ENCODE measurements at places on chromosomes 1 and 21.

DNA sequence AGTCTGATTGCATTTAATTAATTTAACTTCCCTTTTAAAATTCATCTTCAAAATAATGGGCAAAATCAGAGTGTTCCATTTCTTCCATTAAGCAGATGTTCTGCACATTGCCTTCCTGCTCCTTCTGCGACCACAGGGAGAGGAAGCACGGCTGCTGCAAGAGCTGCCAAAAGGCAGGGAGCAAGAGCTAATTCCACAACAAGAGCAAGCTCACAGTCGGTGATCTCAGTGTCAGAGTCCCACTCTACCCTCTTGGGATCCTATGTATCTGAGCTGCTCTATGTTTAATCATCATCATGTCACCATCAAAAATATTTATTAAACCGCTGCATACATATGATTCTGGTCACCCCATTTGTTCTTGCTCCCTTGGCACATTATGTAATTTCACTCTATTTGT lies 255.3 kb upstream of the CAMK1G start:
- no peak for DNase-seq

GRCh38 chr1:113390871-113391648 lies 745 bp downstream of the MAGI3 start:
- peak; percentile 43 for DNase-seq

DNA sequence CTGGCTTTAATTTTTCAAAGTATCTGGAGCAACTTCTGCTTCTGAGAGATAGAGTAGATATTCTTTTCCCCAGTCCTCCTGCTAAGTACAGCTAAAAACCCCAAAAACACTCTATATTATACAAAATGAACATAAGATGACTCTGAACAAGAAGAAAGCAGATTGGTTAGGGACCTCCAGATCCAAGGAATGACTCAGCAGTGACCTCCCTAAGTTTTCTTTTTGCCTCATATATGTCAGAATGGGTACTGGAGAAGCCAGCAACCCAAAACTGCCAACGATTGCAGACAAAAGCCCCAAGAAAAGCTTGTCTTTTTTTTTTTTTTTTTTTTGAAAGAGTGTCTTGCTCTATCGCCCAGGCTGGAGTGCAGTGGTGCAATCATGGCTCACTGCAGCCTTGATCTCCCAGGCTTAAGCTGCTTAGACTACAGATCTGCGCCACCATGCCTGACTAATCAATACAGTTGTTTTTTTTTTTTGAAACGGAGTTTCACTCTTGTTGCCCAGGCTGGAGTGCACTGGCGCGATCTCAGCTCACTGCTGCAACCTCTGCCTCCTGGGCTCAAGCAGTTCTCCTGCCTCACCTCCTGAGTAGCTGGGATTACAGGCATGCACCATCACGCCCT lies 22.7 kb downstream of the NDUFS5 start:
- no peak for DNase-seq

DNA sequence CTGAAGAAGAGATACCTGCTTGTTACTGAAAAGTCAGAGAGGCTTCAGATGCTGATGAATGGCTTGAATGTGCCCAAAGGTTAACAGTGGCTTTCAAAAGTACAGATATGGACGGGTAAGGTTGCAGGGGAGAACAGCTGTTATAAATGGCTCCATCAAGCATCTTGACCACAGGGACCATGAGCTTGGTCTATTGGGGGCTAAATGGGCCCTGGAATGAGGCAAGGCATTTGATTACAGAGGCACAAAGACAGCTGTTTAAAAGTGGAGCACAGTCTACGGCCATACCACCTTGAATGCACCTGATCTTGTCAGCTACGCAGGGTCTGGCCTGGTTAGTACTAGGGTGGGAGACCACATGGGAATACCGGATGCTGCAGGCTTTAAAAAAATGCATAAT lies 48.3 kb downstream of the C1orf198 start:
- DNase-seq, result no peak

GRCh38 chr1:110746644-110747259 lies 72.0 kb upstream of the KCNA3 start:
- peak; percentile 52 for DNase-seq

GRCh38 chr1:8629241-8630091 lies 188.0 kb downstream of the RERE start:
- DNase-seq, result no peak

GRCh38 chr1:117685936-117686806 lies 80.3 kb downstream of the TENT5C start:
- no peak for DNase-seq

- no peak for DNase-seq
Observed at GRCh38 chr1:40363721-40364120, 9.8 kb upstream of the SMAP2 start.

DNA sequence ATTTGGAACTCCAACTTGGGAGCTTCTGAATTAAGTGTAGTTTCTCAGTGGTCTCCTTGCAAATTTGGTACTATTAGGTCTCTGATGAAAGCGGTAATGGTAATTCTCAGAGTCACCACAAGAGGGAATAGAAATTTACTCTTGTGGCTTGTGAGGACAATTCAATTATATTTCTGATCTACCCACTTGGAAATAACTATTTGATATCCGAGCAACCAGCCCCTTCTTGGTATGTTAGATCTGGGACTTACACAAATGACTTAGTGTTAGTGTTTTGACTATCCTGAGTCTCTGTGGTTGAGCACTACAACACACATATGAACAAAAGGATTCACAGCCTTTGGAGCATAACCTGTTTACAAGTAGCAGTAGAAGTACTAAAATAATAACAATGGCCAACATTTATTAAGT lies 68.1 kb downstream of the RPS6KA1 start:
- DNase-seq, result no peak

GRCh38 chr21:17858747-17859146 lies 39.6 kb upstream of the C21orf91 start:
- DNase-seq, result no peak

GRCh38 chr1:4986306-4986705 lies 331.9 kb downstream of the AJAP1 start:
- no peak for DNase-seq

DNA sequence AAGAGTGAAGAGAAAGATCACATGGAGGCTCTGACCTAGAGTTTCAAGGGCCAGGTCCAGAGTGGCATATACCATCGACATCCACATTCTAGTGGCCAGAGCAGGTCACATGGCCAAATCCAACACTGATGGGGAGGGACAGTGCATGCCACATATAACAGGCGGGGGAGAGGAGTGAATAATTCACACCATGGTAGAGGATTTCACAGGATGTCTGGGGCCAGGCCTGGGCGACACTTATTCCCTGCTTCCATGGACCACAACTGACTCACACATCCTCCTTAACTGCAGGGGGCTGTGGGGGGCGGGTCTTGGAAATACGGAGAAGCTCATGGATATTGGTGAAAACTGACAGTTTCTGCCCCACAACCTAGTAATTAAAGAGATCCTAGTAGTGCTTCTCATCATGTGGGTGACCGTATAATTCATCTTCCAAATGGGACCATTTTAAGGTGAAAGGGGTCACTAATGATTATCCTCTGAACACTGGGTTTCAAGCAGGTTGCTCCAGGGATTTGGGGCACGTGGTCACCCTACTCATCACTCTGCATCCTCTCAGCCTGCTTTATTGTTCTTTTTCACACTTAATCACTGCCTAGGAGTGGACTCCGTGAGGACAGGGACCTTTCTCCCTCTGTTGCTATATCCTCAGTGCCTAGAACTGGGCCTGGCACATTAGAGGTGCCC lies 44.0 kb downstream of the IGSF21 start:
- DNase-seq, result no peak

GRCh38 chr1:198672124-198672523 lies 33.3 kb downstream of the PTPRC start:
- no peak for DNase-seq

DNA sequence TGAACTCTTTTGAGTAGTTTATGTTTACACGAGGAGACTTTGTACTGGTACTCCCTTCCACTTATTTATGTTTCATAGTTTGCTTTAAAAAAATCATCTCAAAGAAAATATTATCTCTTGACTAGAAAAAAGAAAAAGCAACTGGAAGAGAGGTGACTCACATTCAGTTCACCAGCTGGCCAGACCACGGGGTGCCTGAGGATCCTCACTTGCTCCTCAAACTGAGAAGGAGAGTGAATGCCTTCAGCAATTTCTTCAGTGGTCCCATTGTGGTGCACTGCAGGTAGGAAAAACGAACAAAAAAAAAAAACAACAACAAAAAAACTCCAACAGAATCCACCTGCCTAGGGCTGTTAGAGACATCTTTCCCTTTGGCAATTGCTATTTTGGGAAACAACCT lies 102.9 kb downstream of the PTPRC start:
- no peak for DNase-seq

- DNase-seq, result peak; percentile 1
Observed at GRCh38 chr1:65147424-65148177, 402 bp upstream of the AK4 start.

- no peak for DNase-seq
Observed at GRCh38 chr21:21464684-21465083, 466.5 kb downstream of the NCAM2 start.

DNA sequence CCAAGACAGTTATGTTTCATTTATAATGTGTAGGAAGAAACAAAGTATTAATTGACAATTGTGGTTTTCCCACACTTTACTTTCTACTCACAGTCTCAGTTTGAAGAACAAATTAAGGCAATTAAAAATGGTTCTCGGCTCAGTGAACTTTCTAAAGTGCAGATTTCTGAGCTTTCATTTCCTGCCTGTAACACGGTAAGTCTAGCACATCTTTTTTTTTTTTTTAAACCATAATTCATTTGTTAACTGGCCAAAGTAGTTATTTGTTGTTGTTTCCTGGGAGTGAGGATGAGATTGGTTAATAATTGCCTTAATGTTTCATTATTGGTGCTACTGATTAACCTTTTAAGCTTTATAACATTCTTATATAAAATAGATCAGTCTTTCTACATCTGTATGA lies 75.1 kb downstream of the VPS26C start:
- no peak for DNase-seq

DNA sequence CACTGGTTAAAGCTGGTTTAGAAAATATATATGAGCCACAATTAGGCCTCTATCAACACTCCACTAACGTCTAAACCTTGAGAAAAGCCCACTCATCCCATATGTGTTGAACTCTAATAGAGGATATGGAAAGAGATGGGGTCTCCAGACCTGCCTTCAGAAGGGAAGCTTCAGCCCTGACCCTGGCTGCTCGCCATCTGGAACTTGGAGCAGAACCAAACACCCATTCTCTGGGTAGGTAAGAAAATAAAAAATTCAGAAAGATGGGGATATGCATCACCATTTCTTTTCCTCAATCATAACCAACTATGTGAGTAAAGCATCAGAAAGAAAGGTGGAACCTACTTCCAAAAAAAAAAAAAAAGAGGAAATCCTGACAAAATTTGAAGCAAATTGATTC lies 666.2 kb downstream of the PTPRC start:
- DNase-seq, result no peak

DNA sequence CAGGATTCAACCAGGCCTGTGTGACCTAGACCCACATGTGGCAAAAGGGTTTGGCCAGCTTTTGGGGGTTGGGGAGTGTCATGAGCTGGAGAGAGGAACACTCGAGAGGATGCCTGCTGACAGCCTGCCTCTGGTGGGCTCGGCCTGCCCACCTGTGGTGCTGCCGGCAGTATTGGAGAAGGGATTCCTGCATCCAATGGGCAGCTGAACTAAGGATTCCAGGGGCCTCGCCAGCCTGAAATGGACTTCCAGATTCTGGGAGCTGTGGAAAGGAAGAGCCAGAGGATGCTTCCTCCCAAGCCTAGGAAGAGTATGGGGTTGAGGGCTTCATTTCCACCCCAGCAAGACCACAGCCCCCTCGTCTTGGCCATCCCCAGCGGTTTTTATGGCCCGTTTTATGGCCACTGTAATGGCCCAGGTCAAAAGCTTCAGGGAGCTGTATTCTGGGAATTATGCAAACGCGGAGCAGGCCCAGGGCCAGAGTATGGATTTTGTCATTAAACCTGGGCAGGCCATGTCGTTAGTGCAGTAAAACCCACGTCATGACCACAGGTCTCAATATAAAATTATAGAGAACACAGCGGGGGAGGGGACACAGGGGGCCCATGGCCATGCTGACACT lies 63.6 kb downstream of the TMEM53 start:
- no peak for DNase-seq

- DNase-seq, result no peak
Observed at GRCh38 chr21:36719614-36720013, 20.7 kb downstream of the SIM2 start.

DNA sequence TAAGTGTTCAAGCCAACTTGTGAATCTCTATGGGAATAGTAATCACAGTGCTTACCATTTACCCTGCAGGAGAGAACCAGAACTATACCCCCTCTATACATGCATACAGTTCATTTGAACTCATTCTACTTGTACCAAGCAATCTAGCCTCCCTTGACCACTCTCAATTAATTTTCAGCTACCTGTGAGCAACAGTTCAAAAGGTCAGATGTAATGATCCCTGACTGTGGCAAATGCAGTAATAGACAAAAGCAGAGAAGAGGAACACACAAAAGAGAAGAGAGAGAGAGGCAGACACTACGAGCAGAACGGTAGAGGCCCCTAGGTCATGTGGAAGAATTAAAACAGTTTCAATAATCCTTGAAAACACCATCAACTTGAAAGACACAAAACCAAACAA lies 52.8 kb downstream of the FMO4 start:
- DNase-seq, result no peak

GRCh38 chr1:160821627-160822026 lies 25.7 kb downstream of the LY9 start:
- no peak for DNase-seq

GRCh38 chr21:38196036-38196435 lies 60.8 kb upstream of the KCNJ15 start:
- no peak for DNase-seq

- no peak for DNase-seq
Observed at GRCh38 chr1:244709476-244710368, 56.8 kb downstream of the DESI2 start.

GRCh38 chr1:89855413-89856123 lies 34.7 kb downstream of the LRRC8D start:
- no peak for DNase-seq

DNA sequence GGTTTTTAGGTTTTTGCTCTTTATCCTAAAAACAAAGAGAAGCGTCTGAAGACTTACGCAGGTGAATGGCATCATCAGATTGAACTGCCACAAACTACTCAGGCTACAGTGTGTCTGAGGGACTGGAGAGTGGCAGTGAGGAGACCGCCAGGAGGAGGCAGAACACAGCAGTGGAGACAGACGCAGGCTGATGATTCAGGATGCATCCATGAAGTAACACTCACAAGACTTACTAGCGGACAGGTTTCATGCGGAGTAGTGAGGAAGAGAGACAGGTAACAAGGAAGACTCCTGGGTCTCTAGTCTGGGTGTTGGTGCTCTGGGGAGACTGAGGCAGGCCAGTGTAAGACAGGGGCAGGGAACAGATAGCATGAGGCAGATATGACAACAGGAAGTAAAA lies 5.7 kb downstream of the HSF2BP start:
- DNase-seq, result no peak
